ENCODE measurements at places on chromosomes 4 and X.
A peak's percentile ranks its signal among the peaks of the same experiment; 100 is the strongest.

DNA sequence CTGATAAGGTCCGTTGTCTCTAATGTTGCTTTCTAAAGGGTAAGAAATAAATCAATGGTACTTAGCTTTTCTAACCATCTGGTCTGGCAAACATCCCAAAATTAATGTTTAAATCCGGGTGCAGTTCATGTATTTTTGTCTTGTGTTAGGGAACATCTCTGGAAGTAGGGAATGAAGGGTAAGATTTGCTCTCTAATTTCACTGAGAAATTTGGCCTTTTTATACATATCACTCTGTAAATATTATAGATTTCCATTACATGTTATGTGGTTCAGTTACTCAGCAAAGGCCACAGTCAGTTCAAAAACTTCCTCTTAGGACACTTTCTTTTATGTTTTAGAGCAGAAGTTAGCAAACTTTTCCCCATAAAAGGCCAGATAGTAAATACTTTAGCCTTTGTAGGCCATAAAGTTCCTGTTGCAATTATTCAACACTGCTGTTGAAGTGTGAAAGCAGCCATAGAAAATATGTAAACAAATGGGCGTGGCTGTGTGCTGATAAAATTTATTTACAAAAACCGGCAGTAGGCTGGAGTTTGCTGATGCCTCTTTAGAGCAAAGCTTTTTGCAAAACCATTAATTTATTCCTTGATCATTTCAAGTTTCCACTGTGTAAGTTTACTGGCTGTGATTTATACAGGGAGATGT lies 218.1 kb downstream of the ANTXR2 start:
- no peak for DNase-seq

DNA sequence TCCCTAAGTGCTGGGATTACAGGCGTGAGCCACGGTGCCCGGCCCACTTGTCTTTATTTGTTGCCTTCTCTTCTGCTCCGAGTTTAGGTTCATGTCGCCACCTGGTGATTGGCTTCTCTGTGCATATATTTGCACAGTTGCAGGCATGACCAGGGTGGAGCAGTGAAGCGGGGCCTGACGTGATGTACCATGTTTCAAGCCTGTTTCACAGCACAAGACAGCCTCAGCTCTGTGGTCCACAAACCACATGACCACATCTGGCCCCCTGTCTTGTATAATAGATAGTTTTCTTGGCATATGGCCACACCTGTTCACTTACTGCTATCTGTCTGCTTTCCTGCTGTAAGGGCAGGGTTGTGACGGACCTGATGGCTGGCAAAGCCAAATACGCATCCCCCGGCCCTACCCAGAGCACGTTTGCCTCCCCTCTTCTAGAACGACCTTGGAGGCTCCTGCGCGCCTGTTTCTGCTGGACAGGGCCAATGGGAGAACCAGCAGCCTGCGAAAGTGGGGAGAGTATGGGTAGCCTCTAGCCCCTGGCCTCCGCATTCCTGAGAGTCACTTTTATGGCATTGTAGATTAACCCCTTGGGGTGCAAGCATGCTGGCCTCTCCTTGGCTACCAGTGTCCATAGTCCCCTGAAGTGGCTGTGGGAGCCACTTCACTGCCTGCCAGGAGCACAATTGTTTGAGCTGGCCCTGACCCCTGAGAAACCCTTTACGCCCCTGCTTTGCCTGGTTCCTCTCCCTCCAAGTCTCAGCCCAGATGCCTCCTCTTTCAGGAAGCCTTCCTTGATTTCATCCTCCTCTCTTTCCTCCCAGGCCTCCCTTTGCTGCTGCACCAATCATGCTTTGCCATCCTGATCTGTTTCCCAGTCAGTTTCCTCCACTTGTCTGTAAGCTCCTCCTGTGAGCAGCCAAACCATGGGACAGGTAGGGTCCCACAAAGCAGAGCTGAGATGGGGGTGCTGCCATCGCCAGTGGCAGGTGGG lies 6.0 kb upstream of the SH3TC1 start:
- DNase-seq, result peak; percentile 80

DNA sequence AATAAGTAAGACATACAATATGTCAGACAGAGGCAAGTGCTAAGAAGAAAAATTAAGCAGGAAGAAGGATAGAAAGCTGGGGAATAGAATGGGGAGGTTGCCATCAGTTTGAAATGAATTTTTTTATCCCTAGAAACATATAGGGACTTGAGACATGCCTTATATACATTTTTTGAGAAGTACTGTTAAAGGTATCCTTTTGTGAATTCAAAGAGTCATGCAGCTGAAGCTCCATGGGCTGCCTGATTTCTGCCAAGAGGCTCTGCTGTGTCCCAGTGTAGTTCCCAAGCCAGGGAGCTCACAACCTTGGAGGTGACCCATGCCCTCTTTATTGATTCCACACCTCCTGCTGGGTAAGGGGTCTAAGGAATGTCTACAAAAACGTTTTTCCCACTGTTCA lies 564.6 kb upstream of the DIPK2B start:
- DNase-seq, result no peak

DNA sequence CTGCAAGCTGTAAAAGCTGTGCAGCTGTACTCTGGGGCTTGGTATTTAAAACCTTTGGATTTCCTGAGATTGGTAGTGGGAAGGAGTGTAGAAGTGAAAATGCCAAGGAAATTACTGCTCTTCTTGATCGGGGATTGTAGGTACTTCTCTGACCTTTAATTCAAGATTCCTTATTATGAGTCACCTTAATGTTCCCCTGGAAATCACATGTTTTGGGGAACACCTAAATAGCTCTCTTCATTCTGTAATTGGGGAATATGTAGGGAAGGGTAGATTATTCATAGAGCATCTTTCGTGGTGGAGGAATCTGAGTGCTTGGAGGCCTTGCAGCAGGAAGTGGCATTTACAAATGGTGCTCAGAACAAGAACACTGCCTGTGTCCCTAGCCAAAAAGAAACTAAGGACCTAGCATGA lies 137.8 kb downstream of the UCHL1 start:
- DNase-seq, result no peak

GRCh38 chrX:82765811-82766210 lies 742.3 kb upstream of the POU3F4 start:
- DNase-seq, result no peak

GRCh38 chrX:15073313-15073712 lies 196.6 kb downstream of the ASB9 start:
- DNase-seq, result no peak

DNA sequence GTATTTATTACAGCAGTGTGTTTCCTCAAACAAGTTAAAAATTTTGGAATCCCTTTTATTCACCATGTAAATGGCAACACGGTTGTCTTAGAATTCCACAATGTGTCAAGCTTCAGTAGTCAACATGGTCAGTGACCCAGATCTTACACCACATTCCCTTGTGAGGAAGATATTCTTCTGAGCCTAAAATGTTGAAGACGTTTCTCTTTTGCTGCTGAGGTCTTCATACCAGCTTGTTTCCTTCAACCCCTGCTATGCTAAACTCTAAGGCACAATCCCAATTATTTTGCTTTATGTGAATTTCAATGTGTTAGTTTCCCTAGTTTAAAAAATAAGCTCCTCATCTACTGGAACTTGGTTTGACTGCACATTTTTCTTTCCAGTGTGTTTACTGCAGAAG lies 17.6 kb upstream of the LDB2 start:
- DNase-seq, result no peak

- DNase-seq, result no peak
Measured at GRCh38 chr4:173879509-173879908, 349.5 kb upstream of the HAND2 start.

DNA sequence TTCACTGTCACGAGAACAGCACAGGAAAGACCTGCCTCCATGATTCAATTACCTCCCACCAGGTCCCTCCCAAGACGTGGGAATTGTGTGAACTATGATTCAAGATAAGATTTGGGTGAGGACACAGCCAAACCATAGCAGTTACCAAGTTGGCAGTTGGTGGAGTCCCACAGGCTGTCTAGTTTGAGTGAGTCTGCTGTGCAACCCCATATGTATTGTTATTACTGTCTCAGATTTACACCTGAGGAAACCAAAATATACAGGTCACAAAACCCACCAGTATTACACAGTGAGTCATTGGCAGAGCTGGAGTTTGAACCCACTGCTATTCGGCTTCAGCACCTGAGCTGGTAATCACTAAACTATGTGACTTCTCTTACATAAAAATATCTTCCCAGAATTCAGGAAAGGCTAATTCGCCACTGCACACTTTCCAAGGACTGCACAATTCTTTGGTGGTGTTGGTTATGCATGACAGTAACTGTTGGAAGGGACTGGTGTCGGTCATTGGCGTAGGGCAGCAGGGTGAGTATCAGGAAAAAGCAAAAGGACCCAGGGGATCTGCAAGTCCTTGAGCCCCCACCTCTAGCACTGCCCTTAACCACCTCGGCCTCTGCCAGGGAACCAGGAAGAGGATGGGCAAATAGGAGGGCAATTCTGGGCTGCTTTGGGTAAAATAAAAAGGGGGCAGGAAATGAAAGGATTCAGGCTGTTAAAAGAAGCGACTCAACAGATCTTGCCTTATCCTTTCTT lies 110.1 kb downstream of the USP46 start:
- peak; percentile 18 for DNase-seq

GRCh38 chr4:176879380-176880116 lies 86.8 kb upstream of the VEGFC start:
- DNase-seq, result peak; percentile 18

GRCh38 chr4:151921811-151922210 lies 161.0 kb upstream of the GATB start:
- peak; percentile 49 for DNase-seq

DNA sequence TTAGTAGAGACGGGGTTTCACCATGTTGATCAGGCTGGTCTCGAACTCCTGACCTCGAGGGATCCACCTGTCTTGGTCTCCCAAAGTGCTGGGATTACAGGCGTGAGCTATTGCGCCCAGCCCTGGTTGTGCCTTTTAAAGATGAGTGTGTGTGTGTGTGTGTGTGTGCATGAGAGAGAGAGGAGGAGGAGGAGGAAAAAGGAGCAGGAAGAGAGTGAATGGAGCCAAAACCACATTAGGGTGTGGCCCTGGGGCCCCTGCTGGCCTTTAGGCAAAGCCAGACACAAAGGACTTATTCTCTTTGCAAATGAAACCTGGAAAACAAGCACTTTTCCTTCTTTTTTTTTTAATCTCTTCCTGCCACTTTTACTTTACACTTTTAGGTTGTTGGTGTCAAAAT lies 48.2 kb upstream of the KLF3 start:
- peak; percentile 25 for DNase-seq

- no peak for DNase-seq
Measured at GRCh38 chrX:153944140-153944799, at the start of gene RENBP. Gene RENBP, minus strand, starts transcription at chrX:153944643. Its CDS starts 33 bp downstream, at chrX:153944610.

- no peak for DNase-seq
Measured at GRCh38 chrX:36035550-36035949, 116.0 kb downstream of the CFAP47 start.

GRCh38 chr4:78379991-78380729 lies 171.4 kb upstream of the ANXA3 start:
- DNase-seq, result peak; percentile 52

DNA sequence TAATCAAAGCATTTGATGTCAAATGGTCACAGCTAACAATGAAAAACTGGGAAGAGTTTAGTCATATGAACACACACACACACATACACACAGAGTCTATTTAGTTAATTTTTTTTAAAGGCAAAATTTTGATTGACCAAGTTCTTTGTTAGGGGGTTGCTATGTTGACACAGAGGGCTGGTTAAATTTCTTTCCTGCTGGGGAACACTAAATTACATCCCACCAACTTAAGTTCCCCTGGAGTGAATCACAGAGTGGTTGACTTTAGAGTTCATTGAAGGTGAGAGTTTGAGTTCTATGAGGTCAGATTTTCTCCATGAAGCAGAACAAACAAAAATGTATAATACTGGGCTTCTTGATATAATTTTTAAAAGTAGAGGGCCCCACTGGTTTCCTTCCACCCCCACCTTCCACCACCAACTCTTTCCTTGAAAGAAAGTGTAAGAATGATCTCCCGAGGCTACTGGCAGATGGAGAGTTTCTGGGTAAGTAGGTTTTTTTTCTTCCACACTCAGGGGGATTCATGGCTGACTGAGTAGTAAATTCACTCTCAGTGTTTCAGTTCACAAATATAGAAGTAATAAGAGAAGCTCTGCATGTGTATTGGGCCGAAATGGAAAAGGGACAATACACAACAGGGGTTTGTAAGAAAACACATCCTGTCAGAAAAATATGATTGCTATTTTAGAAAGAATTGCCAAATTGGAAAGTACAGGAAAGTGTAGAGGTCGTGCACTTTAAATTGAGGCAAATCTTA lies 917.0 kb upstream of the LCORL start:
- no peak for DNase-seq

DNA sequence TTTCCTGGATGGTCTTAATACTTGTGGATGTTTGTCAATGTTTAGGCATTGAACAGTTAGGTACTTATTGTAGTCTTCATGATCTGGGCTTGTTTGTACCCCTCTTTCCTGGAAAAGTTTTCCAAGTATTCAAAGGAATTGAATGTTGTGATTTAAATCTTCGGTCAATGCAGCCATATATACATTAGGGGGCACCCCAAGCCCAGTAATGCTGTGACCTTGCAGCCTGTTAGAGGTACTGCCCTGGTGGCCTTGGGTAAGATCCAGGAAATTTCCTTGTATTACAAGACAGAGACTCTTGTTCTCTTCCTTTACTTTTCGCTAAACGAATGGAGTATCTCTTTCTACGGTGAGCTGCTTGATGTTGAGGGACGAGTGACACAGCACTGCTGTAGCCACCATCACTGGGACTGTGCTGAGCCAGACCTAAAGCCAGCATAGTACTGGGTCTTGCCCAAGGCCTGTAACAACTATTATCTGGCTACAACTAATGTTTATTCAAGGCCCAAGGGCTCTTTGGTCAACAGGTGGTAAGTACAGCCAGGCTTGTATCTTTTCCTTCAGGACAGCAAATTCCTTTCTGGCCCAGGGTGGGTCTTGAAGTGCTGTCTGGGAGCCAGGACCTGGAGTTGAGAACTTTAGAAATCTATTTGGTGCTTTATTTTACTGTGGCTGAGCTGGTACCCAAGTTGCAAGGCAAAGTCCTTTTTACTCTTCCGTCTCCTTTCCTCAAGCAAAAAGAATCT lies 118.3 kb upstream of the ATOH1 start:
- peak; percentile 18 for DNase-seq

GRCh38 chr4:122966201-122966600 lies 43.8 kb upstream of the NUDT6 start:
- no peak for DNase-seq

GRCh38 chrX:76253432-76253831 lies 80.6 kb downstream of the PBDC1 start:
- DNase-seq, result peak; percentile 34

DNA sequence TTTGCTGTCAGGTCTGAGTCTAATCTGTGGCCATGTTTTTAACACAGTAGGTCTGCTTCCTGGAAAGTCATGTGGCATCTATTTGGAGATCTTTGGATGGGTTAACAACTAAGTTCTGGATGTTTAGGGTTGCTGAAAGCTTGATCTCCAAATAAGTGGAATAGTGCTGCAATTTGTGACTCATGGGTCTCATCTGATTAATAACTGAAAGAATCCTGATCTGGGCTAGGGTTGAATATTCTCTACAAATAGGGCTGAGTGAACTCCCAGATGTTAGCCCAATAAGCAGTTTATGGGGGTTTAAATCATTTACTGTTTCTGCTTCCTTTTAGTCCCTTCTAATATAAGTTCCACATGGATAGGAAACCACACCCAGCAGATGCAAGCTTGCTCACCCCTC lies 23.1 kb downstream of the CT47C1 start:
- peak; percentile 10 for DNase-seq

Data from bronchial epithelial cell (primary cell).